ENCODE measurements at places on chromosomes 16 and 17. TPM values are rescaled to one million over a fixed set of nuclear protein-coding genes. Genes with fewer than 3 reads are reported as not detected.
A peak's percentile ranks its signal among the peaks of the same experiment; 100 is the strongest.

UBB gene
- 1,578 TPM for total RNA-seq

DNA sequence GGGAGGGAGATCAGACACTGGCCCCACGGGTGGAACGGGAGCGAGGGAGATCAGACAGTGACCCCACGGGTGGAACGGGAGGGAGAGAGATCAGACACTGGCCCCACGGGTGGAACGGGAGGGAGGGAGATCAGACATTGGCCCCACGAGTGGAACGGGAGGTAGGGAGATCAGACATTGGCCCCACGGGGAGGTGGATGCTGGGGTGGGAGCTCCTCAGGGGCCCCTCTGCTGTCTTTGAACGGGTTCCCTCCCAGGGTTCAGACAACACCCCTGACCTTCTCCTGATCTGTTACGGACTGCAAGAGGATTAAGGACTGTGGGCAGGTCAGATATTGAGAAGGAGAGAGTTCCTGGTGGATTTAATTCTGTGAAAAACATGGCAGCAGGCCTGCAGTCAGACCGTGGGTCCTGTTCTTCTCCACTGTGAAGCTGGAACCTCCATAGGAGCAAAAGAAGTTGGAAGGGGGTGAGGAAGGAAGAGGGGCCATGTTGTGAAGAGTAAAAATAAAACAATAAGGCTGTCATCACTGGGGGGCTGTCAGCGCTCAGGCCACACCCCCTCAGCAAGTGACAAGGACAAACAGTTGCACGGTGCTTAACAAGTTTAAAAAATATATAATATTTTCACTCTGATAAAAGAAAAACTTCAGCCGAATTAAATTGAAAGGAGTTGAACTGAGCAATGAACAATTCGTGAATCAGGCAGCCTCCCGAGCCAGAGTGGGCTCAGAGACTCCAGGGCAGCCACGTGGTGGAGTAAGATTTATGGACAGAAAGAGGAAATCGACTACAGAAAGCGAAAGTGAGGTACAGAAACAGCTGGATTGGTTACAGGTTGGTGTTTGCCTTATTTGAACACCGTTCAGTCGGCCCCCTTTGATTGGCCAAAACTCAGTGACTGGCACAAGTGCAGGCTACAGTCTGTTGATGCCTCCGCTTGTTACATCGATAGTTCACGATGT lies 348.7 kb upstream of the TNRC6C start:
- H3K4me3 ChIP-seq, result peak overlapping the region; percentile 55
- H3K36me3 ChIP-seq, result no peaks in the 10 kb centered on the region
- peaks cover 28% of the 10 kb centered on the region for H3K4me1 ChIP-seq
- DNase-seq, result peak; percentile 81
- no peaks in the 10 kb centered on the region for H3K27me3 ChIP-seq
- H3K27ac ChIP-seq, result peak overlapping the region; percentile 88

DNA sequence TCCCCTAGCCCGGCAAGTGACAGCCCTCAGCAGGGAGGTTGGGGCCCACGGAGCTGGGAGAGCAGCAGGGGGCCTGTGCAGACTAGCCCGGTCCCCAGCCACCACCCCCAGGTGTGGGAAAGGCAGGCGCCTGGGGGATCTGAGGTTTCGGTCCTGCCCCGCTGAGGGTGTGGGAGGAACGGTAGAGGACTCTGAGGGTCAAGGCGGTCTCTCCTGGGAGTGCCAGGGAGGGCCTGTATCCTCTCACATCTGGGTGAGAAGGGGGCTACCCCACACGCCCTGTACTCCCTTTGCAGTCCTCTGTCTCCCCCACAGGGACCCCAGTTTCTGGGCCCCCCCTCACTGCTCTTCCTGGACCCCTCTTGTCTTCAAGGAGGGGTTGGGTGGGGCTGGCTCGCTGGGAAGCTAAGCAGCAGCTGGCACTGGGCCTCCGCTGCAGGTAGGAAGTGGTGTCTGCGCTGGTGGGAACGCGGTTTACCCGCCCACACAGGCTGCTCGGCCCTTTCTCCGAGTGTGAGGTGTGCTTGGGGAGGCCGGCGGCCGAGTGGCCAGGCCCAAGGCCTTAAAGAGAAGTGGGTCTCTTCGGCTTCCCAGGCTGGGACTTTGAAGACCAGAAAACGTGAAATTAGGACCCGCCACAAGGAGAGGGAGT lies 15.4 kb downstream of the CD7 start:
- H3K36me3 ChIP-seq, result peaks cover 9% of the 10 kb centered on the region
- peak overlapping the region; percentile 100 for H3K27ac ChIP-seq
- no peaks in the 10 kb centered on the region for H3K27me3 ChIP-seq

NEUROD2 gene
- total RNA-seq, result not detected

- H3K36me3 ChIP-seq, result no peaks in the 10 kb centered on the region
- H3K27ac ChIP-seq, result no peak overlapping the region
- no peaks in the 10 kb centered on the region for H3K27me3 ChIP-seq
- H3K4me3 ChIP-seq, result no peak overlapping the region
- no peak for DNase-seq
- H3K4me1 ChIP-seq, result no peaks in the 10 kb centered on the region
Measured at GRCh38 chr17:10031606-10032005, 126.5 kb upstream of the RCVRN start.

CCNF gene
- total RNA-seq, result 53.4 TPM

GRCh38 chr17:82007495-82008257 lies 15.0 kb downstream of the CENPX start:
- no peaks in the 10 kb centered on the region for H3K27me3 ChIP-seq
- no peak for DNase-seq
- H3K36me3 ChIP-seq, result no peaks in the 10 kb centered on the region

DNA sequence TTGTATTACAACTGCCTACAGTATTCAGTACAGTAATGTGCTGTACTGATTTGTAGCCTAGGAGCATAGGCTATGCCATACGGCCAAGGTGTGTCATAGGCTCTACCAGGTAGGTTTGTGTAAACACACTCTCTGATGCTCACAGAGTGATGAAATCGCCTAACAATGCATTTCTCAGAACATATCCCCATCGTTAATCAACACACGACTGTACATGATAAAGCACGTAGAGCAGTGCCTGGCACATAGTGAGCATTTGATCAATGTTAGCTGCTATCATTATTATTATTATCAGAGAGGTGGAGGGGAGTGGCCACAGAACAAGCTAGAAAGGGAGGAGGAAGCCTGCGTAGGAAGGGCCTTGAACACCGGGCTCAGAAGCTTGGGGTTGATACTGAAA lies 81.1 kb upstream of the LHX1 start:
- no peak overlapping the region for H3K4me3 ChIP-seq
- no peak overlapping the region for H3K27ac ChIP-seq
- peaks cover 21% of the 10 kb centered on the region for H3K4me1 ChIP-seq
- no peak for DNase-seq
- H3K27me3 ChIP-seq, result peaks cover 11% of the 10 kb centered on the region

ARL5C gene
- not detected for total RNA-seq

GID4 gene
- 6.7 TPM for total RNA-seq

DNA sequence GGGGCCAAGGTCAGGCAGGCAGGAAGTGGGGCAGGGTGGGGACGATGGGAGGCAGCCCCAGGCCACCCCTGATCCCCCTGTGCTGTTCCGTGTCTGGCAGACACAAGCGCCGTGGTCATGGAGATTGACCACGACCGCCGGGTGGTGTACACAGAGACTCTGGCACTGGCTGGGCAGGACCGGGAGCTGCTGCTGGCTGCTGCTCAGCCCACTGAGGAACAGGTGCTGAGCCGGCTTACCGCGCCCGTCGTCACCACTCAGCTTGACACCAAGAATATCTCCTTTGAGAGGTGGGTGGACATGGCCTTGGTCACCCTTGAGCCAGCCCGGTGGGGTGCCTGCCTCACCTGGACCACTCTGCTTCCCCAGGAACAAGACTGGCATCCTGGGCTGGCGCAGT lies 13.7 kb downstream of the CORO6 start:
- H3K4me1 ChIP-seq, result peaks cover 4% of the 10 kb centered on the region
- peaks cover 2% of the 10 kb centered on the region for H3K36me3 ChIP-seq
- no peak for DNase-seq
- no peak overlapping the region for H3K4me3 ChIP-seq

DNA sequence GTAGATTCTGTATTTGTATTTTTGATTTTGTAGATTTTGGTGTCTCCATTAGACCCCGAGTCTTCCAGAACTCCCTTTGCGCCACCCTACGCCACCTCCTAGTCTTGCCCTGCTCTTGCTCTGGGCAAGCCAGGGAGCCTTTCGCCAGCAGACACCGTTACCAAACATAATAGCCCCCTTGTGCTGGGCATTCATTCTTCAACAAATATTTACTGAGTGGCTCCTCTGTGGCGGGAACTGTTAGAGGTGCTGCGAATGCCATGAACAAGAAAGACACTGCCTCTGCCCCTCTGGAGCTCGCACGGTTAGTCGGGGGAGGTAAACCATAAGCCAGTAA lies 841 bp upstream of the GPT2 start:
- H3K4me3 ChIP-seq, result peak overlapping the region; percentile 80
- no peak for DNase-seq
- H3K36me3 ChIP-seq, result peaks cover 5% of the 10 kb centered on the region
- peak overlapping the region; percentile 94 for H3K27ac ChIP-seq
- H3K4me1 ChIP-seq, result peaks cover 10% of the 10 kb centered on the region

RFNG gene
- 16.9 TPM for total RNA-seq

KRT16 gene
- total RNA-seq, result not detected

DNA sequence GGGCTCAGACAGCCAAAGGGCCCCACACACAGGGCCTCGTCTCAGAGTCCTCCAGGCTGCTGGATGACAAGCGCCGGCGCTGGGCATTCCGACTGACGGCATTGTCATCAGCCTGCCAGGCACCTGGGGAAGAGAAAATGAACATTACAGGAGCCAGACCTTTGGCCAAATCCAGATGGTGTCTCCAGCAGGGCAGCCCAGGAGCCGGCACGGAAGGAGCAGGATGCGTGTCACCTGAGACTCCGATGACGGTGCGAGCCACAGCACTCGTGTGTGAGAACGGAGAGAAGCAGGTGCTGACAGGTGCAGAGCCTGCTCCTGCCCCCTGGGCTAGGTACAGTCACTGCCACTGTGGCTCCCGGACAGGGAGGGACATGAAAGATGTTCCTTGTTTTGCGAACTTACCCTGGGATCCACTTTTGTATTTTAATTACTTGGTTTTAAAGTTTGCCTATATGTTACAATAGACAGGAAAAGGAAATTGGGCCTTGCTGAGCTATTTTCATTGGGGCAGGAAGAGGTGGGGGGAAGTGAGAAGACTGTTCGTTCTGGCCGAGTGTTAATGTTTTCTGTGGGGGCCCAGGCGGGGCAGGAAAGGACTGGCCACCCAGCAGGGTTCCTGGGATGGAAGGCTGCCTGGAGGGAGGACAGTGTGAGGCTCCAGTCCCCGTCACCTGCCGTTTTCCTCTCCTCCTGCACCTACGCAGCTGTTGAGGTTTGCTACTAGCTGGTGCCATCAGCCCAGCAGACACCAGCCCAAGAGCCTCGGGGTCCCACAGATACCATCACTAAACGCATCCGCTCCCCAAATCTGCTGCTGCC lies 4.4 kb upstream of the FOXJ1 start:
- H3K27ac ChIP-seq, result peak overlapping the region; percentile 90
- H3K27me3 ChIP-seq, result peaks cover 2% of the 10 kb centered on the region
- DNase-seq, result peak; percentile 70
- peak overlapping the region; percentile 26 for H3K4me3 ChIP-seq
- H3K36me3 ChIP-seq, result peaks cover 4% of the 10 kb centered on the region
